Adrenal gland (tissue), 19 donors: ENCODE measurements at places on chromosomes 11 and 22.

GRCh38 chr11:74004759-74005615 is 3.9 kb downstream of the UCP3 start:
- H3K4me1 ChIP-seq, result no peaks in the 10 kb centered on the region
- peaks cover 4% of the 10 kb centered on the region for H3K36me3 ChIP-seq
- DNase-seq, result no peak
- no peaks in the 10 kb centered on the region for H3K27me3 ChIP-seq

DNA sequence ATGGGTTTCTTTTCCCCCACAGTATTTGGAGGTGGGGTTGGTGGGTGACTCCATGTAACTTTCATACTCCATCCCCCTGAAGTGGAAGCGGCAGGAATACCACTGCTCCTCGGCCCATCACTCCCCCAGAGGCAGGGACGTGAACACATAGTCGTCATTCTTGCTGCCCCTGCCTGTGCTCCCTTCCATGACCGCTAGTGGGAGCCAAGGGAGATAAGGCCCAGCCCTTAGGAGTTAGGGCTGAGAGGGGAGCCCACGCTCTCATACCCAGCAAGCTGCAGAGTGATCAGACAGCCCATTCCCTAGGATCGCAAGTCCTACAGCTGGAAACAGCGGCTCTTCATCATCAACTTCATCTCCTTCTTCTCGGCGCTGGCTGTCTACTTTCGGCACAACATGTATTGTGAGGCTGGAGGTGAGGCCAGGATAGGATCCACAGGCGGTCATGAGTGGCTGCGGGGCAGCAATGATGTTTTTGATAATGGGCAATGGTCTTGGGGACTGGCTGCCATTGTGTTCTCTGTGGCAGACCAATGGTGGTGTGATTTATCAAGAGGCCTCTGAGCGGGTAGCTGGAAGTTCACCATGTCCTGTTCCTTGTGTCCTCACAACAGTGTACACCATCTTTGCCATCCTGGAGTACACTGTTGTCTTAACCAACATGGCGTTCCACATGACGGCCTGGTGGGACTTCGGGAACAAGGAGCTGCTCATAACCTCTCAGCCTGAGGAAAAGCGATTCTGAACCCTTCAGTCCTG is 15.9 kb downstream of the RHOG start:
- H3K27me3 ChIP-seq, result no peaks in the 10 kb centered on the region
- DNase-seq, result peak; percentile 74
- H3K27ac ChIP-seq, result no peak overlapping the region
- peaks cover 19% of the 10 kb centered on the region for H3K36me3 ChIP-seq
- H3K4me1 ChIP-seq, result no peaks in the 10 kb centered on the region

- no peak overlapping the region for H3K27ac ChIP-seq
- H3K27me3 ChIP-seq, result peaks cover 1% of the 10 kb centered on the region
- DNase-seq, result no peak
- H3K4me1 ChIP-seq, result no peaks in the 10 kb centered on the region
Measured at GRCh38 chr22:20176421-20177085, 25.7 kb upstream of the CCDC188 start.

DNA sequence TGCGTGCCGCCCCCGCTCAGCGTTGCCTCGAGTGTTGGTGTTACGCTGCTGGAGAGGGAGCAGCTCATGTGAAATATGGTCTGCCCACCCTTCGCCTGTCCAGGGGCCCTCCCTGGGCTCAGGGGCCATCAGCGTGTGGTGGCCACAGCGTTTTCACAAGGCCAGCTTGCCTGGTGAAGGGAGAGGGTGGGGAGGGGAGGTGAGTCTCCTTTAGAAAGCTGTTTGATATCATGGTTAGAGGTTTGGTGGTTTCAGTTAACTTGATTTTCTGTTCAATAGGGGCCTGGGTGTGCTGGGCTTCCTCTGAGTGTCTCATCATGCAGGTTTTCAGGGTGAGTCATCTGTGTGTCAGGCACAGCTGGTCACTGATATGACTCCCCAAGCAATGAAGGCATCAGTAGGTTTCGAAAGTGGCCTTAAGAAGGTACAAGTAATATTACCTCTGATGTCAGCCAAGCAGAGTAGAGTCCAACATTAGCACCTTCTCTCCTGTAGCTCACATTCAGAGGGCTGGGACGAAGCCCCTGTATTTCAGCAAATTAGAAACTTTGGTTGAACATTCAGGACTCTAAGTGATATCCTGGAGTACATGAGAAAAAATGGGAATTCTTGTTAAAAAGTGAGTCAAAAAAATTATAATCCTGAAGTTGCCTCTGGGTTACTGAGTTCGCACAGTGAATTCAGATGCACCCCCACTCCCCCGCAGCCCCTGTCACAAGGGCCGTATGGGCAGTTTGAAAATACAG is 172.5 kb downstream of the TBC1D22A start:
- H3K4me1 ChIP-seq, result no peaks in the 10 kb centered on the region
- H3K27ac ChIP-seq, result no peak overlapping the region
- H3K27me3 ChIP-seq, result no peaks in the 10 kb centered on the region
- H3K4me3 ChIP-seq, result no peak overlapping the region
- DNase-seq, result no peak
- no peaks in the 10 kb centered on the region for H3K36me3 ChIP-seq

DNA sequence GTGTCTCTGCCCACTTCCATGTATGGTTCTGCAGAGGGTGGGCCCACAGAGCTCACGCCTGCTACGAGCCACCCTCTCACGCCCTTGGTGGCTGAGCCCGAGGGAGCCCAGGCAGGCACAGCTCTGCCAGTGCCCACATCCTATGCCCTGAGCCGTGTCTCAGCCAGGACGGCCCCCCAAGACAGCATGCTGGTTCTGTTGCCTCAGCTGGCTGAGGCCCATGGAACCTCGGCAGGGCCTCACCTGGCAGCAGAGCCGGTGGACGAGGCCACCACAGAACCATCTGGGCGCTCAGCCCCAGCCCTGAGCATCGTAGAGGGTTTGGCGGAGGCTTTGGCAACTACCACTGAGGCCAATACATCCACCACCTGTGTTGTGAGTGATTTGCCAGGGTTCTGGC is 64.0 kb downstream of the OTOG start:
- DNase-seq, result no peak
- H3K4me3 ChIP-seq, result no peak overlapping the region
- no peaks in the 10 kb centered on the region for H3K4me1 ChIP-seq
- H3K27ac ChIP-seq, result no peak overlapping the region
- no peaks in the 10 kb centered on the region for H3K36me3 ChIP-seq

DNA sequence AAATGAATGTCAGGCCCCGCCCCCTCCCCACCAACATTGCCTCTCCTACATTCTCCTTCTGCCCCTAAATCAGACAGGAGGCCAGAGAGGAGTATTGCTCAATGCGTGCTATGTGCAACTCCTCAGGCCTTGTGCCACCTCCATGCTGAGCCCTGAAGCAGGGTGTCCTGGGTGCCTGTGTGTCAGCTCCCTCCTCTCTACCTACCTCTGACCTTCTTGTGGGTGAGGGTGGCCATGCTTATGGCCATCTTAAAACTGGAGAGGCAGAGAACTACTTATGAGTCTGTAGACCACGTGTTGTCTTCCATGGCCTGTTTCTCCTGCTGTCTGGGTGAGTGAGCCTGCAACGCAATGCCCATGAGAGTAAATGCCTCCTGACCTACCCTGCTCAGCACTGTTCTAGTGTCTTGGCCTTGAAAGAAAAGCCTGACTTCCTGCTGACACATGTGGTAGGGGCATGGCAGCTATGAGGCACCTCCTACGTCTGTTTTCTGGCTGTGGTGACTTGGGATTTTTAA is 10.5 kb downstream of the MCAM start:
- no peak overlapping the region for H3K4me3 ChIP-seq
- peak overlapping the region; percentile 68 for H3K27ac ChIP-seq
- peaks cover 10% of the 10 kb centered on the region for H3K4me1 ChIP-seq
- peak; percentile 75 for DNase-seq
- H3K27me3 ChIP-seq, result no peaks in the 10 kb centered on the region
- H3K36me3 ChIP-seq, result no peaks in the 10 kb centered on the region

- no peak overlapping the region for H3K27ac ChIP-seq
- H3K4me1 ChIP-seq, result peaks cover 52% of the 10 kb centered on the region
- H3K4me3 ChIP-seq, result peak overlapping the region; percentile 54
- no peaks in the 10 kb centered on the region for H3K36me3 ChIP-seq
- H3K27me3 ChIP-seq, result no peaks in the 10 kb centered on the region
Measured at GRCh38 chr11:830295-831117, 2.2 kb upstream of the CD151 start.

DNA sequence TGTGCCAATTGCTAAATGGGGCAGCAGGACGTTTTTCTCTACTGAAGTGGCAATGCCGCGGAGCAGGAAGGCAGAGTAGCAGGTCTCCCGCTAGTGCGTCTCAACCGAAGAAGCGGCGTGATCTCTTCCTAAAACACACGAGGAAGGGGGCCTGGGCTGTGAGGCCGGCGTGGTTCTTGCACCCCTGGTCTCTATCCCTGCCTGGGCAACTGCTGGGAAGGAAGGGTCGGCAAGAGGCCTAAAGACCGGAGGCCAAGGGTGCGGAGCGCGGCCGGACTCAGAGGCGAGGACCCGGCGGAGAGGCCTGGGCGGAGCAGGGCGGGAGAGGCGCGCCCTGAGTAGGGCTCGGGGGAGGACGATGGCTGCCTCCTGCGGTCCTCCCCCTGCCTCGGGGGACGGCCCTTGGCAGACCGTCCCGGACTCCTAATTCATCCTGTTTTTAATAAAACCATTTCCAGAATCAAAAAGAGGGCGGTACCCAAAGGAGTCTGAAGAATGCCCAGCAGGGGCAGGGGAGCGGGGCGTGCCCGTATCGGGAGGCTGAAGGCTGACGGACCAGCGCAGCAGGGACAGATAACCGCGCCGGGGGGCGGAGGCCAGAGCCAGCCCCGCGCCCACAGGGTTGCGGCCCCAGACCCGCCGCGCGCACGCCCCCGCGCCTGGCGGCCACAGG is 572 bp upstream of the APLP2 start:
- H3K4me3 ChIP-seq, result no peak overlapping the region
- H3K4me1 ChIP-seq, result peaks cover 7% of the 10 kb centered on the region
- no peaks in the 10 kb centered on the region for H3K36me3 ChIP-seq
- DNase-seq, result peak; percentile 82

- H3K27me3 ChIP-seq, result no peaks in the 10 kb centered on the region
- H3K4me3 ChIP-seq, result no peak overlapping the region
- peaks cover 7% of the 10 kb centered on the region for H3K4me1 ChIP-seq
- H3K27ac ChIP-seq, result peak overlapping the region; percentile 27
- H3K36me3 ChIP-seq, result no peaks in the 10 kb centered on the region
Measured at GRCh38 chr22:42202669-42203068, 67.8 kb downstream of the TCF20 start.

DNA sequence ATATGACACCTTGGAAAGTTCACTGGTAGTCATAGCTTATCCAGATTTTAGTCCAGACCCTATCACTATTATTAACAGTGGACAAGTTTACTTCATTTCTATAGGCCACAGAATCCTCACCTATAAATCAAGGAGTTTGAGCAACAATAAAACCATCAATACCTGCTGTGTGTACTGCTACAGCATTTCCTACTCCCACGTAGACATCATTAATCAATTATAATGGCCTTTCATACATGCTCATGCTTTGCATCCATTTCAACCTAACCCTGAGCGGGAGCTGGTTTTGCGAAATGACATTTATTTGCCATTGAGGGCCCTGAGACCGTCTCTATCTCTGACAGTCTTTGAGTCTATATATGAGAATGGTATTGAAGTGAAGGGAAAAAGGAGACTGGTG is 312.3 kb downstream of the FAT3 start:
- no peaks in the 10 kb centered on the region for H3K36me3 ChIP-seq
- no peak overlapping the region for H3K4me3 ChIP-seq
- H3K27ac ChIP-seq, result no peak overlapping the region
- no peaks in the 10 kb centered on the region for H3K27me3 ChIP-seq

DNA sequence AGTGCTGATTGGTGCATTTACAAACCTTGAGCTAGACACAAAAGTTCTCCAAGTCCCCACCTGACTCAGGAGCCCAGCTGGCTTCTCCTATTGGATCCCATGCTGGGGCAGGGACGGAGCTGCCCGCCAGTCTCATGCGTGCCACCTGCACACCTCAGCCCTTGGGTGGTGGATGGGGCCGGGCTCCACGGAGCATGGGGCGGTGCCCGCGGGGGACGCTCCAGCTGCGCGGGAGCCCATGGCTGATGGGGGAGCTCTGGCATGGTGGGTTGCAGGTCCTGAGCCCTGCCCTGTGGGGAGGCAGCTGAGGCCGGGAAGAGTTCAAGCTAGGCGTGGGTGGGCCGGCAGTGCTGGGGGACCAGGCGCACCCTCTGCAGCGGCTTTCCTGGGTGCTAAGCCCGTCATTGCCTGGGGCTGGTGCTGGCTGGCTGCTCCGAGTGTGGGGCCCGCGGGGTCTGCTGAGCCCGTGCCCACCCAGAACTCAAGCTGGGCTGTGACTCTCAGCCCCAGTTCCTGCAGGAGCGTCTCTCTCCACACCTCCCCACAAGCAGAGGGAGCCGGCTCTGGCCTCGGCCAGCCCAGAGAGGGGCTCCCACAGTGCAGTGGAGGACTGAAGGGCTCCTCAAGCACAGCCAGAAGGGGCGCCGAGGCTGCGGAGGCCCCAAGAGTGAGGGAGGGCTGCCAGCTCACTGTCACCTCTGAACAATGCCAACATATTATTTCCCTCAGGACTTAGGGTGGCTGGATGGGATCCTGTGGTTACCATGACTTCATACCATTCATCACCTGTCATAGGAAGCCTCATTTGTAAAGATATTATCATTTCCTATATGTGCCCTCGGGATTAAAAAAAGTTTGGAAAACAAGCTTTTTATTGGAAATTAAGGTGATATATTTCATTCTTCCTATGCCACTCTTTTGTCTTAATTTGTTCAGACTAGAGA is 688.7 kb downstream of the ETS1 start:
- DNase-seq, result no peak
- no peaks in the 10 kb centered on the region for H3K27me3 ChIP-seq
- no peak overlapping the region for H3K27ac ChIP-seq
- H3K4me3 ChIP-seq, result no peak overlapping the region
- no peaks in the 10 kb centered on the region for H3K36me3 ChIP-seq

DNA sequence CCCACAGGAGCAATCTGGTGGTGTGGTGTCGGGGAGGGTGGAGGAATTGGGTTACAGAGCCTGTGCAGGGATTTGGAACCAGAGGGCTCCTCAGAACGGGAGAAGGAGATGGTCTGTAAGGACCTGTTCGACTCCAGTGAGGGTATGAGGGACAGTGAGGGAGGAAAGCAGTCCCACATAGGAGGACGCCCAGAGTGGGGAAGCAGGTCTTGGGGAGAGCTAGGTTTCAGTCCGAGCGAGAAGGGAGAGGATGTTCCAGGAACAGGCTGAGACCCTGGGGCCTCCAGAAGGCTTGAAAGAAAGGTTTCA is 32.0 kb upstream of the GNAZ start:
- H3K4me3 ChIP-seq, result no peak overlapping the region
- no peaks in the 10 kb centered on the region for H3K4me1 ChIP-seq
- no peaks in the 10 kb centered on the region for H3K36me3 ChIP-seq

GRCh38 chr11:25597696-25598095 is 734.2 kb upstream of the ANO3 start:
- no peak overlapping the region for H3K27ac ChIP-seq
- H3K36me3 ChIP-seq, result no peaks in the 10 kb centered on the region
- no peak for DNase-seq
- no peak overlapping the region for H3K4me3 ChIP-seq
- no peaks in the 10 kb centered on the region for H3K27me3 ChIP-seq

DNA sequence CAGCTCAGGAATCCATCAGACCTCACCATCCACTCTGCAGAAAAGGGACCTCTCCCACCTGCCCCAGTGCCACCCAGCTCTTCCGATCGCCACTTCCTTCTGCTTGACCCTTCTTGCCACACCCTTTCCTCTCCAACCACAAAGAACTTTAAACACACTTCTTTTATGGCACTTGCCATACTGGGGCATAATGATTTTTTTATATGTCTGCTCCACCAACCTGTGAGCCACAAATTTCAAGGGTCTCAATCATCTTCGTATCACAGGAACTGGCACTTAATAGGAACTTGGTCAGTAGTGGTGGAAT is 11.7 kb upstream of the MYH9 start:
- H3K4me1 ChIP-seq, result no peaks in the 10 kb centered on the region
- H3K4me3 ChIP-seq, result no peak overlapping the region
- no peaks in the 10 kb centered on the region for H3K36me3 ChIP-seq
- no peaks in the 10 kb centered on the region for H3K27me3 ChIP-seq
